Type B pancreatic cell (in vitro differentiated cells): ENCODE measurements at places on chromosomes 1 and 21. TPM values are rescaled to one million over a fixed set of nuclear protein-coding genes. Genes with fewer than 3 reads are reported as not detected.

DNA sequence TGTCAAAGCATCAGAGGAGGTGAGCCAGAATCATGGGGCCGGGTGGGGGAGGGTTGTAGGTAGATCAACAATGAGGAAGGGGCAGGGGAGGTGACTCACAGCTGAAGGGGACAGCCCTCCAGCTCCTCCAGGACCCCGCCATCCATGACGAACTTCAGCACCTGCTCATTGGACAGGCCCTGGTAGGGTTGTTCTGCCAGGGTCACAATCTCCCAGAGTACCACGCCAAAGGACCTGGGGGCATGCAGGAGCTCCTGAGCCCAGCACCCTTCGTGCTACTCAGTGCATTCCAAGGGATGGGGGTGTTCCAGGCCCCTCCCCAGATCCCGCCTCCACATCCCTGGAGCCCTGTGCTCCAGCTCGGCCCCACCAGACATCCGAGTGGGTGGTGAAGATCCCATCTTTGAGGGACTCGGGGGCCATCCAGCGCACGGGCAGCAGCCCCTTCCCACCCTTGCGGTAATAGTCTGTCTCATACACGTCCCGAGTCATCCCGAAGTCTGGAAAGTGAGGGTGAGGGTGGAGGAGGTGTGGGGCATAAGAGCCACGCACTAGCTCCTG is 17.5 kb downstream of the INSRR start:
- DNase-seq, result no peak

The IGSF9 gene
- total RNA-seq, result 36.4 and 44.3 TPM in 2 replicates

- no peak for DNase-seq
Observed at GRCh38 chr21:32975811-32976431, 49.8 kb upstream of the OLIG2 start.

GRCh38 chr1:43934101-43934985 is 742 bp downstream of the ARTN start:
- DNase-seq, result no peak

The CBR3 gene
- 1.0 and 1.6 TPM in 2 replicates for total RNA-seq
